ENCODE measurements at places on chromosomes 5 and 9. TPM values are rescaled to one million over a fixed set of nuclear protein-coding genes. Genes with fewer than 3 reads are reported as not detected.

The OTP gene
- not detected for total RNA-seq

The FAM120A gene
- 79.0 TPM for total RNA-seq

The TRIM41 gene
- 25.5 TPM for total RNA-seq

The NR5A1 gene
- not detected for total RNA-seq

GRCh38 chr5:129217179-129217578, 122.6 kb downstream of the ISOC1 start:
- DNase-seq: no peak

DNA sequence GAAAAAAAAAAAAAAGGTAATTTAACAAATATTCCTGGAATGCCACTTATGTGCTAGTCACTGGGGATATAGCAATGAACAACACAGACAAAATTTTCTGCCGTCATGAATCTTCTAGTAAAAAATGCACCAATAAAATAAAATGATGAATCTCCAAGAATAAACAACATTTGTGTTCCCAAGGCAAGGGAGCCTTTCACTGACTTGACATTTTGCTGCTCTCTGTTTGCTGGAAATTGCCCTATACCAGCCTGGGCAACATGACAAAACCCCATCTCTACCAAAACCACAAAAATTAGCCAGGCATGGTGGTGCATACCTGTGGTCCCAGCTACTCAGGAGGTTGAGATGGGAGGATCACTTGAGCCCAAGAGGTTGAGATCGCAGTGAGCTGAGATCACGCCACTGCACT, 64.5 kb upstream of the ERBIN start:
- DNase-seq: no peak

- peak; percentile 7 for DNase-seq
These were observed 465.5 kb downstream of the DNAH5 start for GRCh38 chr5:13478831-13479465.

- DNase-seq: no peak
These were observed 37.4 kb downstream of the SNX24 start for GRCh38 chr5:122882831-122883230.

DNA sequence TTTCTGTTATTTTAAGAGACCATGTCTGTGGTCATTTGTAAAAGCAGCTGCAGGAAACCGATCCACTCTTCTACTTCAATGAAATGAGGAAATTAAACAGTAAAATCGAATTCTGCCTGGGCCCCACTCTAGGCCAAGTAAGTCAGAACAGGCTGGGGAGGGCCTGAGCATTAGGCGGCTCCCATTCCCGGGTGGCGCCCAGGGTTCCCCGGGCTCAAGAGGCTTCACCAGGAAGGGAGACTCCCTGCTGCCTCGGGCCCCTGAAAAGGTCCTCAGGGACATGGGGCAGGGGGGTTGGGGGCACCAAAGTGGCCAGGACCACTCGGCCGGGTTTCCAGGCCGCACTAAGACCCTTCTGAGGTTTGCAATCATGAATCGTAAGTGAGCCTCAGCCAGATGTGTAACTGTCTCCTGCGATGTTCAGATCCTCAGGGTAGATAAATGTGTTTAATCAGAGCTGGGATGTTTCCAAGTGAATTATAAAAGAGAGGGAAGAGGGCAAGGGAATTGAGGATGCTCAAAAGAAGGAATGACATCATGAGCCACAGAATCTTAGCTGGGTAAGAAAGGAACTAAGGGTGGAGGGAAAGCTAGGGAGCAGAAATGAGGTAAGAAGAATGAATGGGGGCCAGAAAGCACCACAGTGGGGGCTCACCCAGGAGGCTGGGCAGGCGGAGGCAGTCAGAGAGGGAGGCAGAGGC, 24.6 kb downstream of the MED10 start:
- no peak for DNase-seq

DNA sequence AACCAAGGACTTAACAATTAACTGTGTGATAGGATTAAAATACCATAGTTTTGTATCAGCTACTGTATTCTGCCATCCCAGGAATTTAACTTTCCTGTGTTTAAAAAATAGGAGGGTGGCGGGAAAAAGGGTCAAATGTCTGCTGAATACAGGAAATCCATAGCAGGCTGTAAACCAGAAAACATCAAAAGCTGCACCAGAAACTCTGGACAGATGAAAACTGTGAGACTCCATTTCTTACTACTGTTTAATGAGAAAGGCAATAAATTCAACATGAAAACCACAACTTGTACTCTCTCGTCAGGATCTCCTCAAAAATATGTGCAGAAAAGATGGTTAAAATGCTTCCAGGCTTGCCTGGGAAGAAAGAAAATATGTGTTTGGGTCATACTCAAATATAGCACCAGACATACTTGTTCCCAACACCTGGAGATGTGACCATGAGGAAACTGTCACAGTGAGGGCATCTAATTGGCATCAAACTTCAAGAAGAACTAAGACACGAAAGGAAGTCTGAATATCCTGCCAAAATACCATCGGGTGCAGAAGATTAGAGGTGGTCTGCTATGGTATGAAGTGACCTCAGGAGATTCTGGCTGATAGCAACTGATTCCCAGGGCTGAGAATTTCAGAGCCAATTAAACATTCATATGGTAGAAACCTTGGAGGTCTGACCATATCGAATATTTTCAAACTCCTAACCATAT, 164.7 kb upstream of the TARS1 start:
- DNase-seq: no peak

- no peak for DNase-seq
These were observed at the start of gene SNCAIP for GRCh38 chr5:122311961-122312590. Gene SNCAIP (plus strand): TSS chr5:122312237. CDS start chr5:122391135, 78,898 bp downstream.

DNA sequence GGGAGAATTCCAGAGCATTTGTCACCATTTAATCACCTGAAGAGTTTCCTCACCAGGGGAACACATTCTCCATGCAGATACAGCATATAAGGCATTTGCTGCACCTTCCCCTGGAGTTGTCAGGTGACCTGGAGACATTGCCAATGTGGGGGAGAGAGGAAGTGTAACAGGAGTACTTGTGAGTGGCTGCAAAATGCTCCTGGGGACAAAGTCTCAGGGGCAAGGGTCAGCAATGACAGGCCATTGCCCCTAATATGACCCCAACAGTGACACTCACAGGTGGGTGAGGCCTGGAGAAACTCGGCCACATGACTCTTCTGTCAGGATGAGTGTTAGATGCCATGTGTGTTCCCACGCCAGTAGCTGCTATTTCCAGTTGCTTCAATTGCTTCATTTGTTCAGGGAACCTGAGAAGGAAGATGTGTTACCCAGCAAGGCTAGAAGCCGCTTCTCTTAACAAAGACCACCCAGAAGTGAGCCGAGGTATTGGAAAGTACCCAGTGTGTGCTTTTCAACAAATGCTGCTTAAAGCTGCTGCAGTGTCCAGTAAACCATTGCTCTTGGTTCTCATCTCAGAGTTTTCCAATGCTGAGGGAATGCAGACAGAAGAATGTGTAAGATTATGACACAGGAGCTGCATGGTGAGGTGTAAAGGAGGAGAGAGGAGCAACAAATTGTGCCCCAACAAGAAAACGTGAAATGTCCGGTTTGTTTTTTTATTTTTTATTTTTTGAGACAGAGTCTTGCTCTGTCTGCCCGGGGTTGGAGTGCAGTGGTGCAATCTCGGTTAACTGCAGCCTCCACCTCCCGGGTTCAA, 128.2 kb upstream of the SLC44A1 start:
- DNase-seq: no peak

Data from tibial nerve (tissue), 4 donors.